Omental fat pad (tissue), 4 donors: ENCODE measurements at places on chromosomes 12 and 14.

DNA sequence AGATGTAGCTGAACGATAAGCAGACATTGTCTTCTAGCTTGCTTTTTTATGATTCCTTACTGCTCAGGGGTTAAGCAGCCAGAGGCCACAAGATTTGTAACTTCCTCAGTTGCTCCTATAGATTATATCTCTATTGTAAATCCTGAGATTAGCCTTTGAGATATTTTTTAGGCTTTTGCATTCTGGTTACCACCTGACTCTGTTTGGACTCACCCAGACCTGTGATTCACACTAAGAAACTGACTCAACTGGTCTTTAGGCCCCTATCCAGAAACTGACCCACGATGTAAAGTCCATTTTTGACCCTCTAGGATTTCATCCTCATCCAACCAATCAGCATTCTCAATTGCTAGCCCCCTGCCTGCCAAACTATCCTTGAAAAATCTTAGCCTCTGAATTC is 194.4 kb downstream of the RASSF9 start:
- no peak for DNase-seq

DNA sequence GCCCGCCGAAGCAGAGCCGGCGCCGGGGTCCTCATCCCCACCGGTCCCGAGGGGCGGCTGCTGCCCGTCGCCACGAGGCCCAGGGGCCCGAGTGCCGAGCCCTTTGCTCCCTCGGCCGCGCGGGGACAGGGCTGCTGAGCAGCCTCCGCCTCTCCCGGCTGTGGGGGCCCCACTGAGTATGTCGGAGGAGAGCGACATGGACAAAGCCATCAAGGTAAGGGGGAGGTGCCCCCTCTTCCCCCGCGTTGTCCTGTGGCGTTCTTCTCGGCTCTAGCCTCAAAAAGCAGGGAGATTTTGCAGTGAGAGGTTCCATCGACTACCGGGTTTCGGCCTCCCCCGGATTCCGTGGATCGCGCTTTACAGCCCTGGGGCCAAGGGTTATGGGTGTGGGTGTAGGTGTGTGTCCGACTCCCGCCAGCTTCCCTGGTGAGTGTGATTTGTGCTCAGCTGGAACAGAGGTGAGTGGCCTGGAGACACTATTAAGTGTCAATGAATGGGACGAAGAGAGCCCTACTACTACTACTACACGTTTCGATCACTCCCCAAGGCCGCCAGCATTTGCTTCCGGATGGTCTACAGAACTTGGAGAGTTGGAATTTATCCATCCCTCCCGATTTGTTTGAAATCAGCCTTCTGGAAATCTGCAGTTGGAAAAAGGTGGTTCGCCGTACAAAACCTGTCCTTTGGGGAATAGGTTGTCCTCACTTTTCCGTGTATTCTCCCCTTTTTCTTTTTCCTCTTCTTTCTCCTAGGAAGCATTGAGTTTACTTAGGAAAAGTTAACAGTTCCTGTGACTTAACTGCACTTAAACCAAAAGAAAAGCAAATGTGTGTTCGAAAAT is 748 bp downstream of the MAPKAPK5 start:
- DNase-seq, result no peak

DNA sequence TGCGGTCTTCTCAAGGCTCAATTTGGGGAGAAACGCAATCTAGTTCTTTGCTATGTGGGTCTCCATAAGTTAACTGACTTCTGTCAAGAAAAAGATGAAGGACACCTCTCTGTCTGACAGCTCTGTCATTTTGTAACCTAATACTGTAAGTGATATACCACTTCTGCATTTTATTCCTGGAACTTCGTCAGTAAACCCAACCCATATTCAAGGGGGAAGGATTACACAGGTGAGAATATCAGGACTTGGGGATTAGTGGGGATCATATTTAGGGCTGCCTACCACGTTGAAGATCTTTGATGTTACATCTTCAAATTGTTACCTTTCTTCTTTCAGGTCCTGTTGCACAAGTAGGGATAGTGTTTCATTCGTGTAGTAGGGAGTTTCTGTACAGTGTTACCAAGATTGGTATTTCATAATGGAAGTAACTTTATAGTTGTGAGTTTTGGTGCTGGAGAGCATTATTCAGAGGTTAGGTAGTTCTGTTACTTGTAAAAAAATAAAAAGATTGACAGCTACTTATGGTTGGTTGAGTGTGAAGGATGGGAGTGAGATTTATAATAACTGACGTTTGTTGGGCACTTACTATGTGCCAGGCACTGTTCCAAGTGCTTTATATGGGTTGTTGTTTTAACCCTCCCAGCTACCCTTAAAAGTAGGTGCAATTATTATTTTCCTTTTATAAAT is 1.6 kb downstream of the TMEM260 start:
- no peak for DNase-seq

GRCh38 chr12:21526053-21526452 is at the start of gene SPX:
Gene SPX, plus strand, starts transcription at chr12:21526296. Its CDS starts 177 bp downstream, at chr12:21526473.
- DNase-seq, result no peak
